ENCODE measurements at places on chromosomes 4 and X.

DNA sequence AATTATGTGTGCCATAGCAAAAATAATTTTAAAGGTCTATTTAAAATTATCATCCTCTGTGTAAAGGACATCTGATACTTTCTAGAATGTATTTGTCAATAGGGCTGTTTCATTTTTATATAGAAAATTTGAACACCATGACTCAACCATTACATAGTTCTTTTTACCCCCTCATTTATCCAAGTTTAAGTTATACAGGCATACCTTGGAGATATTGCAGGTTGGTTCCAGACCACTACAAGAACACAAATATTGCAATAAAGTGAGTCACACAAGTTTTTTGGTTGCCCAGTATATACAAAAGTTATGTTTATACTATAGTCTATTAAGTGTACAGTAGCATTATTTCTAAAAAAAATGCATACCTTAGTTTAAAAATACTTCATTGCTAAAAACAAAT lies 130.4 kb downstream of the MSL3 start:
- H3K4me3 ChIP-seq = no peak overlapping the region
- H3K27me3 ChIP-seq = no peaks in the 10 kb centered on the region
- no peaks in the 10 kb centered on the region for H3K4me1 ChIP-seq
- no peak overlapping the region for H3K27ac ChIP-seq
- H3K36me3 ChIP-seq = no peaks in the 10 kb centered on the region

GRCh38 chr4:146104541-146104940 lies 71.0 kb upstream of the LSM6 start:
- peaks cover 4% of the 10 kb centered on the region for H3K4me1 ChIP-seq
- H3K4me3 ChIP-seq = no peak overlapping the region
- DNase-seq = no peak
- H3K27ac ChIP-seq = no peak overlapping the region
- no peaks in the 10 kb centered on the region for H3K27me3 ChIP-seq

- H3K27ac ChIP-seq = no peak overlapping the region
- H3K4me1 ChIP-seq = peaks cover 24% of the 10 kb centered on the region
- DNase-seq = peak; percentile 66
- no peaks in the 10 kb centered on the region for H3K36me3 ChIP-seq
- peak overlapping the region; percentile 39 for H3K4me3 ChIP-seq
Measured at GRCh38 chr4:170008371-170008770, 17.8 kb downstream of the MFAP3L start.

- no peak overlapping the region for H3K27ac ChIP-seq
- no peaks in the 10 kb centered on the region for H3K36me3 ChIP-seq
- H3K4me3 ChIP-seq = no peak overlapping the region
- H3K27me3 ChIP-seq = no peaks in the 10 kb centered on the region
- peaks cover 4% of the 10 kb centered on the region for H3K4me1 ChIP-seq
Measured at GRCh38 chr4:54165438-54165837, 63.7 kb upstream of the PDGFRA start.

- no peak overlapping the region for H3K27ac ChIP-seq
- no peaks in the 10 kb centered on the region for H3K27me3 ChIP-seq
- DNase-seq = no peak
- H3K36me3 ChIP-seq = no peaks in the 10 kb centered on the region
Measured at GRCh38 chr4:120864969-120865368, 57.6 kb downstream of the PRDM5 start.

DNA sequence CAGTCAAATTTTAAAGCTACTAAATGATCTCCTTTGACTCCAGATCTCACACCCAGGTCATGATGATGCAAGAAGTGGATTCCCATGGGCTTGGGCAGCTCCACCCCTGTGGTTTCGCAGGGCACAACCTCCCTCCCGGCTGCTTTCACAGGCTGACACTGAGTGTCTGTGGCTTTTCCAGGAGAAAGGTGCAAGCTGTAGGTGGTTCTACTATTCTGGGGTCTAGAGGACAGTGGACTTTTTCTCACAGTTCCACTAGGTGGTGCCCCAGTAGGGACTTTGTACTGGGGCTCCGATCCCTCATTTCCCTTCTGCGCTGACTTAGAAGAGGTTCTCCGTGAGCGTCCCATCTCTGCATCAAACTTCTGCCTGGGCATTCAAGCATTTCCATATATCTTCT lies 845.2 kb downstream of the PCDH18 start:
- no peaks in the 10 kb centered on the region for H3K27me3 ChIP-seq
- no peak overlapping the region for H3K27ac ChIP-seq
- H3K4me3 ChIP-seq = no peak overlapping the region
- H3K4me1 ChIP-seq = no peaks in the 10 kb centered on the region
- no peaks in the 10 kb centered on the region for H3K36me3 ChIP-seq
- no peak for DNase-seq

- no peaks in the 10 kb centered on the region for H3K4me1 ChIP-seq
- H3K27ac ChIP-seq = no peak within 1 kb of the TSS
- DNase-seq = no peak
- no peaks in the 10 kb centered on the region for H3K36me3 ChIP-seq
- peak within 1 kb of the TSS; percentile 47 for H3K4me3 ChIP-seq
- no peaks in the 10 kb centered on the region for H3K27me3 ChIP-seq
Measured at GRCh38 chr4:78551420-78552351, at the start of gene ANXA3. Gene ANXA3, plus strand, starts transcription at chr4:78551770. Its CDS starts 2,704 bp downstream, at chr4:78554474.

GRCh38 chr4:83866834-83867621 lies 331.1 kb downstream of the GPAT3 start:
- H3K4me3 ChIP-seq = no peak overlapping the region
- H3K27me3 ChIP-seq = no peaks in the 10 kb centered on the region
- no peaks in the 10 kb centered on the region for H3K36me3 ChIP-seq

DNA sequence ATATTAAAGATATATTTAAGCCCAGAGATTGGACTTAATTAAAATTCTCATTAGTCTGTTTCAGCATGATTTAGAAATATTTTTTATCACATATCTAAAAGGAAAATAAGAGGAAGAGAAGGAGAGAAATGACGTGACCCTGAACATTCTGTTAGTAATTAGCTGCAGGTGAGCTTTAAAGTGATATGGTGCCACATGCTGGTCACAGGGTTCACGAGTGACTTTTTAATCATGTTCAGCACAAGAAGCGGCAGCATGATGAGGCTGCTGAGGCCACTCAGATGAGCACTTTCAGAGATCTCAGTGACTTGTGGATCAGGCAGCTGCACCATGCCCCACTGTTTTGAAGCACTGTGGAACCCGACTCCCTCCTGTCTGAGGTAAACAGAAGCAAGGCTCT lies 37.9 kb upstream of the NPY2R start:
- H3K27me3 ChIP-seq = no peaks in the 10 kb centered on the region
- no peak overlapping the region for H3K4me3 ChIP-seq
- H3K4me1 ChIP-seq = no peaks in the 10 kb centered on the region
- no peaks in the 10 kb centered on the region for H3K36me3 ChIP-seq
- DNase-seq = no peak

GRCh38 chr4:82975792-82976191 lies 34.8 kb downstream of the LIN54 start:
- H3K36me3 ChIP-seq = peaks cover 3% of the 10 kb centered on the region
- DNase-seq = no peak
- H3K27ac ChIP-seq = no peak overlapping the region

Data from MM.1S (cell line).